Effector memory CD4-positive, alpha-beta T cell (primary cell): ENCODE measurements at places on chromosomes 7 and 10.

DNA sequence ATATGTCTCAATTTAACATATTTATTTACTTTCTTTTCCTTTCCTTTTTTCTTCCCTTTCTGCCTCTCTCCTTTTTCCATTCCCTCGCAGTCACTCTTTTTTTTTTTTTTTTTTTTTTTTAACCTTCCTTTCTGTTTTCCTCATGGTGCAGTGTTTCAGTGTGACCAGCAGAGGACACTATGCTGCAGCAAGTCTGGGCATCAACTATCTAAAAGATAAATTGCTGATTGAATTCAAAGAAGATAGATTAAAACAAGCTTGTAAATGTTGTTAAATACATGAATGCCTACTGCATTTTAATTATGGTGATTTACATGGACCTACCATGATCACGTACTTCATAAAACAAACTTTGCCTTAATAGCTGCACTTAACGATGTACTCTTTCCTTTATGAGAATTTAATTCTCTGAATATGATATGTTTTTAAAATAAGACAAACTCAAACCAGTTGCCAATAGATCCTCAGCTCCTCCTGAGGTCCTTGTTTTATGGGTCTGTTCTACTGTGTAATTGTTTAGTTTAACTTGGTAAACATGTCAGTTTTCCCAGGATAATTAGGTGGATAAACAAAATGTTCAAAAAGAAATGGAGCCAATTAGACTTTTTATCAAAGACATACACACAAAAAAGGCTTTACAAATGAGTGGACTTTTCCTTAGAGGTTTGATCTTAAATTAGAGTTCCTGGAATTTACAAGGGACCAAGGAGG, 101.0 kb upstream of the AGR3 start:
- no peak for DNase-seq

DNA sequence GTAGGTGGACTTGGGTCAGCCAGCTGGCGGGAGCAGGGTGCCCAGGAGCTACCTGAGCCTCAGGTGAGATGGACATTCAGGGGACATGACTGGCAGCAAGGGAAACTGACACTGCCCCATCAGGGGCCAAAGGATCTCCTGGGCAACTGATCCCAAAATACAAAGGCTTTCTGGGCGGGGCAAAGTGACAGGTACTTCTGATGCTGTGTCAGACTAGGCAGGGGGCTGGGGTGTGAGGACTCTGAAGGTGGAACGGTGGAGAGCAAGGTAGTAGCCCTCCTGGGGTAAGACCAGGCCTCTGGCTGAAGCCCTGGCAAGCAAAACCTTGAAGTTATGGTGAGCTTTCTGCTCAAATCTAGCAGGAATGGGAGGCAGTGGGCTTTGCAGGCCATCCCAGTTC, 4.4 kb downstream of the OPN4 start:
- no peak for DNase-seq

- DNase-seq, result no peak
Observed at GRCh38 chr7:12267542-12267941, 56.4 kb downstream of the TMEM106B start.

DNA sequence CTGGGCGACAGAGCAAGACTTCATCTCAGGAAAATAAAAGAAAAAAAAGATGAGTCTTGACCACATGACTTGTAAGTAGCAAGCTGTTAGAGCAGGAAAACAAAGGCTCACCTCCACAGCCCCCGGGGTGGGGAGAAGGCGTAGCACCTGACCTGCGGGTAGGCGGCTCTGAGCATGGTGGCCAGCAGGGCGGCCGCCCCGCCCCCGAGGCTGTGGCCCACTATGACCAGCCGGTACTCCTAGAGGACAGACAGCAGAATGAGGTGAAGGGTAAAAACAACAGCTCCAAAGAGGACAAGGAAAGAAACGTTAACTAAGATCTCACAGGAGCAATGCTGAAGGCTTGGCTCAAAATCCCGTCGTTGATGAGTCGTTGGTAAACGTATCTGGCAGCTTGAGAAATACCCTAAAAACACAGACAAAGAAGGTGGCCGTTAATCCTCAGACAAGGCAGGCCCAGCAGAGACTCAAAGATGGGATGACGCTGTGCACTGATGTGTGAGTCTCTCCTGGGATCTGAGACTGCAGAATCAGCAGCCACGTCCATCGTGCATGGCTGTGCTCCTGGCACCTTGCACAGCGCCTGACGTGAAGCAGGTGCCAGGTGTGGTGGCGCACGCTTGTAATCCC, 31.1 kb downstream of the DAGLB start:
- no peak for DNase-seq

- no peak for DNase-seq
Observed at GRCh38 chr10:30505543-30506298, 71.7 kb downstream of the MAP3K8 start.

DNA sequence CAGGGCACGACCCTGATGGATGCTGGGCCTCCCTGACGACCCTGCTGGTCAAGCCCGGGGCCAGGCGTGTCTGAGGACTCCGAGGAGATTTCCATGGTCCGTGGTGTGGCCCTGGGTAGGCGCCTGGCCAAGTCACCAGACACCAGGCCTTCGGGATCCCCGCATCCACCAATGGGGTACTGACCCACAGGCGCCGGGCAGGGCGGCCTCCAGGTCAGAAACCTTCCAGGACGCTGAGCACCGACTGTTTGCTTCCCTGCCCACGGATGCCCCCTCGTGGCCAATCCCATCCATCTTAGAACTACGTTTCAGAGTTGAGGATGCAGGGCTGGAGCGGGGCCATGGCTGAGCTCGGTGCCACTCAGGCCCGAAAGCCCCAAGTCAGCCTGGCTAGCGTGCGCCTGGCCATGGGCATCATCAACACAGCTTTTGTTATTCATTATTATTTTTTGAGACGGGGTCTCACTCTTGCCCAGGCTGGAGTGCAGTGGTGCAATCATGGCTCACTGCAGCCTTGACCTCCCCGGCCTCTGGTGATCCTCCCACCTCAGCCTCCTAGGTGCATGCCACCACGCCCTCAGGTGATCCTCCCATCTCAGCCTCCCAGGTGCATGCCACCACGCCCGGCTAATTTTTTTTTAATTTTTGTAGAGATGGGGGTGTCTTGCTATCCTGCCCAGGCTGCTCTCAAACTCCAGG, 7.1 kb upstream of the AMZ1 start:
- DNase-seq, result peak; percentile 15

DNA sequence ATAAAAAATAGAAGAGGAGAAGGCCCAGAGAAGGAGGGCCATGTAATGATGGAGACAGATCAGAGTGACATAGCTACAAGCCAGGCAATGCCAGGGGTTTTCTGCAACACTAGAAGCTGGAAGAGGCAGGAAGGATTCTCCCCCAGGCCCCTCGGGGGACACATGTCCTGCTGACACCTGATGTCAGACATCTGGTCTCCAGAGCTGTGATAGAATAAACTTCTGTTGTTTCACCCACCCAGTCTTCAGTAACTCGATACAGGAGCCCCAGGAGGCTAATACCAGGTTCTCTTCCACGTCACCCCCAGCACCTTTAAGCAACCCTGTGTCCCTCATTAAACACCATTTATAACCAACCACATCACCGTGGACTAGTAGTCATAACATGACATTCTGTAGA, 94.9 kb downstream of the TMEM130 start:
- DNase-seq, result no peak

- no peak for DNase-seq
Observed at GRCh38 chr7:36441344-36442022, 51.8 kb downstream of the ANLN start.

DNA sequence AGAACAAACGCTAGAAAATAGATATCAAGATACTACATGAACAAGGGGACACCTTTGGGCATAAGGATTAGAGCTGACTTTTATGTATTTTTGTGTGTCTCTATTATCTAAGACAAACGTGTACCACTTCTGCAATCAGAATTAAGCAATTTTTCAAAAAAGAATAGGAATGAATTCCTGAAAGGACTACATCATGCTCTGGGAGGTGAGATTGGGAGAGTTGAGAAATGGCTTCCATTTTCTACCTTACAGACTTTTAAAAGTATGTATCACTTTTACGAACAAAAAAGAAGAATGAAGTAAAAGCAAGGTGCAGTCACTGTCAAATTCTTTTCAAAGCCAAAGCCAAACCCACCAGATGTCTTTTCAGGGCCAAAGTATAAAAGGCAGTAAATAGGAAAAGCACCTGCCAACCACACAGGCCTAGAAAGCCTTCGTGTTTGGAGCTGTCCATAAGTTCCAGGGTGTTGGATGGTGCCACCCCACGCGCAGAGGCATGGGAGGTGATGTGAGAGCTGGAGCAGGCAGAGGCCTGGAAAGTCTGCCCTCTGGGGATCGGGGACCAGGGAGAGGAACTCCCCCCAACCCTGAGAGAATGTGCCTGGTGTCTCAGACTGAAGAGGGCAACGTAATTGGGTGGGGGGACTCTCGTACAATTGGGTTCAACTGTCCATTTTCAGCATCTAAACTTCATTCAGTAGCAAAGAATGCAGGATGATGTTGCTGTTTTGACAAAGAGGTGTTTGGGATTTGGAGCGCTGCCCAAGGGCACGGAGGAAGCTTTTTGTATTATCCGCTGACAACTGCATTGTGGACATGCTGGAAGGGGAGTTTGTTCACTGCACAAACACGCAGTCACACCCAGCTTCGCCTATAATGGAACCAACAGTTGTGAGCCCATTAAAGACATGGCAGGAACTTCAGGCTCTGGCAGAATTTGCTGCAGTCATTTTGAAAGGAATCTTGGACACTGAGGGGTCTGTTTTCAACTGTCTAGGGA, 17.6 kb upstream of the CTBP2 start:
- no peak for DNase-seq

GRCh38 chr10:21171197-21171935, 274.3 kb upstream of the NEBL start:
- DNase-seq, result no peak

GRCh38 chr7:148503900-148504487, 86.6 kb upstream of the C7orf33 start:
- no peak for DNase-seq
